NCI-H1048 (cell line): ENCODE measurements at places on chromosomes 6 and 20.

GRCh38 chr6:158722176-158722729, 72.4 kb downstream of the SYTL3 start:
- no peak for DNase-seq

- DNase-seq: no peak
These were observed 309.3 kb downstream of the CLIC5 start for GRCh38 chr6:45706319-45706718.

- DNase-seq: no peak
These were observed 4.4 kb upstream of the RPS21 start for GRCh38 chr20:62382306-62383198.

DNA sequence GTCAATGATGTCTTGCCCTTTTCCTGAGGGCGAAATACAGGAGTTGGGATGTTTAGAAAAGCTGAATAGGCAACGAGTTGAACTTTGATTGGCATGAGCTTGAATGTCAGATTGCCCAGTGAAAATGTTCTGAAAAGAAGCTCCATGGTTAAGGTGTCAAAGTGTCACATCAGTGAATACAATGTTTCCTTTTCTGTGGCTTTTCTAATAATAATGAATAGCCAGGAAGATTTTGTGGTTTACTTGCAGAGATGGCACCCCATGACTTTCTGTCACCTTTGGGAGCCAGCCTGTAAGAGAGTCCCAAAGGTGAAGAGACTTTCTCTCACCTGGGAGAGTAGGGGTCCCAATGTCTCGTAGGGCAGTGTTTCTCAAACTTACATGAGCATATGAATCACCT, 119.2 kb downstream of the KCNQ5 start:
- DNase-seq: no peak

- DNase-seq: no peak
These were observed 207.1 kb downstream of the ERMARD start for GRCh38 chr6:169958510-169958909.

DNA sequence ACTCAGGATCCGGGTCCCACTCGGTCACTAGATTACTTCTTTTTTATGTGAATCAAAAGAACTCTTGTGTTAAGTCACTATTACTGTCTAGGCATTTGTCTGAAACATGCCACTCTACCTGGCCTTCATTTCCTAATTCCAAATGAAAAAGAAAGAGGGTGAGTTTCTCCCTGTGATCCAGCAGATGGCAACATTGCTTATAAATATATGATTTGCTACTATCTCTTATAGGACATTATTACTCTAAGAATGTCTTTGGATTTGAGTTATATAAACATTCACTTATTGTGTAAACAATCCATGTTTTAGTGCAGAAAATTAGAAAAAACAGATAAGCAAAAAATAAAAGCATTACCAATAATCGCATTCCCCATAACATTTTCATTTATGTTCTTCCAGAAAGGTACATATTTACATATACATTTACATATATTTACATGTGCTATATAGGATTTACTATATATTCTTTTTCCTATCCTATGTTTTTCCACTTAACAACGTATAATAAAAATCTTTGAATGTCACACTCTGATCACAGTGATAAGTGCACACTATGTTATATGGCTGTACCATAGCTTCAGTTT, 66.9 kb downstream of the FAXC start:
- no peak for DNase-seq

- no peak for DNase-seq
These were observed 43.7 kb downstream of the GJA10 start for GRCh38 chr6:89938014-89938413.

- no peak for DNase-seq
These were observed 100.7 kb downstream of the ANKRD60 start for GRCh38 chr20:58127701-58128111.

DNA sequence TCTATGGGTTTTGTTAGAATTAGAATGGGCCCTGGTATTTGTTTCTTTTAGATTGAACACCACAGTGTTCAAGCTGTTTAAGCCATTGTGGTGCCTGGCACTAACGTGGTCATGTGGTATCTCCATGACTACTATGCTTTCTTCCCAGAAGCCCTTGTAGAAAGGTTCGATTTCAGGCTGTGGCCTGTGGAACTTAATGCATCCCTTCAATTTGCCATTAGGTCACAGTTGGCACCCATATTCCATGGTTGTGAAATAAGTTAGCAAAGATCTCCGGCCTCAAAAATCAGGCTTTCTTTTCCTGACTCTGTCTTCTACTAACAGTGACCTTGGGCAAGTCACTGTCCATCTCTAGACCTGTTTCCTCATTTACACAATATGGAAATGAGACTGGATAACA, 31.3 kb upstream of the AAR2 start:
- DNase-seq: no peak

GRCh38 chr6:73514746-73515110, 6.1 kb downstream of the EEF1A1 start:
- no peak for DNase-seq
